Stimulated activated CD4-positive, alpha-beta T cell treated with anti-CD3 and anti-CD28 coated beads, Interleukin-4, amount 100 ng/mL, for 4 hours (primary cell): ENCODE measurements at places on chromosomes 7 and 10.

DNA sequence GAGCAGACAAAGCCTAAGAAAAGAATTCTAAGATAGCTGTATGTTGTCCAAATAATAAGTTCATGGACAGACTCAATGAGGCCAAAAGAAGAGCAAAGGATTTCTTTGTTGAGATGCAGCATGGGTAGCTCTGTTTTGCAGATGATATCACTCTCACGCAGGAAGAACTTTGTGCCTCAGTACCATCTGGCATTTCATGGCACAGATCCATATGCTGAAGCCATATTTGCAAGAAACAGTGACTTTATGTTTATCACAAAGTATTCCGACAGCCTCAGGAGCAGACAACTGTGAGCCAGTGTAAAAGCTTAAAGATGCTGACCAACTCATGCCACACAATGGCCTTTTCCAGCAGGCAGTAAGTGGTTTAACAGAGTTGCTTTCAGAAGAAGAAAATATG lies 45.5 kb upstream of the RNF148 start:
- no peak for DNase-seq

DNA sequence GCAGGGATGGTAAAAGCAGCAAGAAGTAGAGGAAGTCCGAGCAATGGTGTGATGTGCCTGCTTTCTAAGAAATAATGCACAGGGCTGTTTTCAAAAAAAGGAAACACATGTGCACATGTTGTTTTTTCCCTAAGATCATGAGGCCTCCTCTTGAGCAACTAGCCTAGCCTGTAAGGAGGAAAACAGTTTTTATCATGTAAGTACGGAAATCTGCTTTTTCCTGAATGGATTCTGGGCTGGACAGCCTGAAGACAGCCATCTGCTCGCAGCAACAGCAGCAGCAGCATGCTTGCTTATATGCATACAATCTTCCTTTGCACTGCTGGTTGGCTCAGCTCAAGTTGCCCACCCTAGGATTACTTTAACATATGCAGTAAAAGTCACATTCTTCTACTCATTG lies 87.1 kb downstream of the HIBADH start:
- DNase-seq, result no peak

GRCh38 chr10:44115516-44115915 lies 269.4 kb downstream of the CXCL12 start:
- no peak for DNase-seq

- no peak for DNase-seq
Observed at GRCh38 chr7:66296001-66296521, 90.9 kb downstream of the TPST1 start.

GRCh38 chr7:96648784-96649183 lies 60.9 kb downstream of the SEM1 start:
- no peak for DNase-seq
